Chondrocyte (in vitro differentiated cells): ENCODE measurements at places on chromosomes 6 and 20. TPM values are rescaled to one million over a fixed set of nuclear protein-coding genes. Genes with fewer than 3 reads are reported as not detected.

The PFDN4 gene
- 17.3 to 23.5 TPM (median 18.6 TPM) in 3 replicates for total RNA-seq

The PNRC1 gene
- total RNA-seq = 104 to 115 TPM (median 111 TPM) in 3 replicates

The THBS2 gene
- 1,244 to 1,906 TPM (median 1,285 TPM) in 3 replicates for total RNA-seq

The BANF2 gene
- not detected in 3 replicates for total RNA-seq

The HLA-DRB5 gene
- not detected in 3 replicates for total RNA-seq

- no peak for DNase-seq
Observed at GRCh38 chr6:40288919-40289318, 298.2 kb downstream of the LRFN2 start.

- no peak for DNase-seq
Observed at GRCh38 chr20:15794409-15794808, 778.8 kb downstream of the KIF16B start.

- DNase-seq = no peak
Observed at GRCh38 chr20:40776466-40777457, 87.7 kb upstream of the MAFB start.
